ENCODE measurements at places on chromosomes 2 and 18. TPM values are rescaled to one million over a fixed set of nuclear protein-coding genes. Genes with fewer than 3 reads are reported as not detected.

Gene SMCHD1
- total RNA-seq: 288 TPM

Gene DYNAP
- not detected for total RNA-seq

Gene CD8B
- total RNA-seq: 1.1 TPM

Gene TEX44
- not detected for total RNA-seq

Gene LRATD1
- total RNA-seq: not detected

Gene ARHGAP28
- not detected for total RNA-seq

Gene RFX8
- 1.2 TPM for total RNA-seq

Gene DAW1
- total RNA-seq: not detected

Gene UGT1A9
- not detected for total RNA-seq

Gene CFAP53
- total RNA-seq: 1.6 TPM

Gene TMEM169
- total RNA-seq: 5.1 TPM

Gene DOCK10
- total RNA-seq: 180 TPM

Gene TFCP2L1
- total RNA-seq: not detected

Gene ZSWIM2
- total RNA-seq: not detected

Gene LOXHD1
- not detected for total RNA-seq

Gene NDUFB3
- 48.7 TPM for total RNA-seq

Gene SKOR2
- not detected for total RNA-seq
